Naive thymus-derived CD4-positive, alpha-beta T cell (primary cell): ENCODE measurements at places on chromosomes 16 and 17.

- no peak for DNase-seq
These were observed 22.9 kb downstream of the RPGRIP1L start for GRCh38 chr16:53680756-53681155.

DNA sequence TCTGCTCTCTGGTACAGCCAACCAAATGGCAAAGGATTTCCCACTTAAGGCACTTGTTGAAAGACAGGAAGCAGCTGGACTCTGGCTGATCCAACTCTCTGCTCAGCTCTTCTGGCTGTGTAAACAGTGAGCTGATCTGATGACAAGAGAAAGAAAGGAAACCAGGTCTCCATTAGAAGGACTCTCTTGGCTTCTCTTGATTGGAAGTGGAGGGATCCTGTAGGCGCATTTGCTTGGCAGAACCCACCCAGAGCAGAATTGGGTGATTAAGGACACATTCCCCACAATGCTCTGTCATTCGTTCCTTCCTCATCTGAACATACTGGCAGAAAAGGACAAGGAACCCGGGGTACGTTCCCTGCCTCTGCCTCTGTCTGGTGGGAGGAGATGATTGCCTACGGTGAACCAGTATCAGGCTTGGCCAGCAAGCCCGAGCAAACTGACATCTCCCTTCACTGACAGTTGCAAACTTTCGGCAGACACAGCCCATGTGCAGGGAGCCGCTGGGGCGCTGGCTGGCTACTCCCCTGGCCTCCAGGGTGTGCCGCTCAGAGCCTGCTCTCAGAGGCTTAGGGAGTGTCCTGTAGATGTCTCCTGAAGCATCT is 29.1 kb downstream of the LDHD start:
- no peak for DNase-seq

GRCh38 chr17:8192070-8192815 is 2.3 kb upstream of the BORCS6 start:
- peak; percentile 59 for DNase-seq

DNA sequence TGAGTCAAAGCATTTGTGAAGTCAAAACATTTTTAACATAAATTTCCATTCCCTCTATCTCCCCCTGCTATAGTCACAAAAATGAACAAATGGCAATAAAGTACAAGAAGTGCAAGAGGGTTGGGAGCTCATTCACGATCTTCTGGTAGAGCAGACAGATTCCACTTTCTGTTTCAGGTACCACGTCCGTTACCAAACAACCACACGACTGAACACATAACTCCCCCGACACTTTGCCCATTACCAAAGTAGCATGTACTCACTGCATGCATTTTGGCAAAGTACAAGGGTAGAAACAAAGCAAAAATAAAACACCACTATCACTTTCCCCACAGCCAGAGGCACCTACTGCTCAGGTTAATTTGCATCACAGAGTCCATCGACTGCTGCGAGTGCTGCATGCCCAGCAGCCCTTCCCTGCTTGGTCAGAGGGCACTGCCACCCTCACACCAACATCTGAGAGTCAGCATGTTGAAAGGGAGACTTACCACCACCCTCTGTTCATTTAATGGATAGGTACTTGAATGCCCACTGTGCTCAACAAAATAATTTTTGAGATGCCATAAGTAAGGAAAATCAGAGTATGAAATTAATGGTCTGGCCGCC is 150.3 kb upstream of the AXIN2 start:
- DNase-seq = no peak

DNA sequence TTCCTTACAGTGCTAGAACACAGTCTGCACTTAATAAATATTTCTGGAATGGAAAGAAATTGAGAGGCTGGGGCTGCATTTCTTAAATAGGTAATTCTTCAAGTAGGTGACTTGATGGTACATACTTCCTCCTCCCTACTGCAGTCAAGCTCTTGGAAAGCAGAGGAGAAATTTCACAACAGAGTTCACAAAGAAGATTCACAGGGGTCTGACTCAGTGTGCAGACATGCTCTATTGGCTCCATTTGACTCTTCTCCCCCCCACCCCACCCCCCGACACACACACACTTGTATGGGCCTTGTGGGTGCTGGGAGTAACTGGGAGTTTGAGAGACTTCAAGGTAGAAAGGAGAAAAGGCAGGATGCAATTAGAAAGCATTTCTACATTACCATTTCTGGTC is 6.2 kb upstream of the MYOCD start:
- DNase-seq = no peak

GRCh38 chr17:56592487-56593085 is 913 bp upstream of the NOG start:
- peak; percentile 82 for DNase-seq

GRCh38 chr17:72064606-72065193 is 56.1 kb upstream of the SOX9 start:
- no peak for DNase-seq

- no peak for DNase-seq
These were observed 9.9 kb upstream of the SOX9 start for GRCh38 chr17:72110942-72111318.
